Hematopoietic multipotent progenitor cell treated with erythropoietin and hydrocortisone succinate and interleukin-3 and kit ligand, for 15 days (in vitro differentiated cells): ENCODE measurements at places on chromosomes 2 and 18.

- no peak for DNase-seq
Measured at GRCh38 chr2:200600549-200601225, 14.9 kb downstream of the AOX1 start.

GRCh38 chr18:59345556-59345955 lies 13.5 kb downstream of the LMAN1 start:
- DNase-seq = no peak

GRCh38 chr2:186274936-186275575 lies 211.0 kb upstream of the ZC3H15 start:
- no peak for DNase-seq

DNA sequence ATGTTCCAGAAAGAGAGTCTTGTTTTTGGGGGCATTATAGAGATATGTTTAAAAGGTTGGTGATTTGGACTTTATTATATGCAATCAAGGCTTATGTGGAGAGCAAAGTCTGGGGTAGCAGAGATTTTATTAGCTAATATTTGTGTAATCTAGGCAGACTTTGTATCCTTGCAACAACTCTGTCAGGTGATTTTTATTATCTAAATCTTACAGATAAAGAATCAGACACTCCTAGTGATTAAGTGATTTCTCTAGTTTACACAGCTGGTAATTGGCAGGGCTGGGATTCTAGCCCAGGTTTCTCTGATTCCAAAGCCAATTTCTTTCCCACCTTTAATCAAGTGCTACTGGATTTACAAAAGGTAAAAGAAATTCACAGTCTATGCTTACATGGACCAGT lies 33.3 kb upstream of the NCK2 start:
- DNase-seq = no peak

GRCh38 chr2:75340560-75340959 lies 141.2 kb upstream of the TACR1 start:
- DNase-seq = no peak

DNA sequence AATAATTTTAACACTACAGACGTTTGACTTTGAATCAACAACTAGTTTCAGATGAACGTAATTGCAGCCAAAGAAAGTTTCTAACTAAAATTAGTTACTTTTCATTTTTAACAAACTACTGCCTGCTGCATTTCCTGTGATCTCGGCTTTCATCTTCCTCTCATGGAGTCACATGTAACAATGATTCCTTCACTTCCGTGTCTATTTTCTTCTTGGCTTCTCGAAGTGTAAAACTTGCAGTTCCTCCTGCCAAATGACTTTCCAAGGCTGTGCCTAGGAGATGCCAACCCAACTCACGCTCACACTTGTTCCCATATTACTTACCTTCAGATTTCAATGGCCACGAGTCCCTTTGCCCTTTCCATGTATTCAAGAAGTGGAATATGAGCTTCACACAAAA lies 1406.3 kb upstream of the CELF4 start:
- no peak for DNase-seq

DNA sequence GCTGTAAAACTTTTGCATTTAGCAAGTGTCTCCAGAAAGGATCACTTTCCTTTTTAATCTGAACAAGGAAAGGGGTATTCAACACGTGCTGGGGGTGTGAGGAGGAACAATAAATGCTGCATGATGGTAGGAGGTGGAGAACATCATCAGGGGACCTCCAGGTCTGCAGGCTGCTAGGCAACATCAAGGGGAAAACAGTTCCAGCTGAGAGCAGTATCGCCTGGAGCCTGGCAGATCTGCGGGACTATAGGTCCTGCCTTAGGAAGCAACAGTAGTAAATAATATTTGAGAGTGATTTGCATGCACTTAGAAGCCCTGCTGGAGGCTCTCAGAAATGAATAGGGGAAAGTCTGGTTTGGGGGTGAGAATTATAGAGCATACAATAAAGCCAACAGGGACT lies 175.6 kb downstream of the SUCLG1 start:
- DNase-seq = no peak

DNA sequence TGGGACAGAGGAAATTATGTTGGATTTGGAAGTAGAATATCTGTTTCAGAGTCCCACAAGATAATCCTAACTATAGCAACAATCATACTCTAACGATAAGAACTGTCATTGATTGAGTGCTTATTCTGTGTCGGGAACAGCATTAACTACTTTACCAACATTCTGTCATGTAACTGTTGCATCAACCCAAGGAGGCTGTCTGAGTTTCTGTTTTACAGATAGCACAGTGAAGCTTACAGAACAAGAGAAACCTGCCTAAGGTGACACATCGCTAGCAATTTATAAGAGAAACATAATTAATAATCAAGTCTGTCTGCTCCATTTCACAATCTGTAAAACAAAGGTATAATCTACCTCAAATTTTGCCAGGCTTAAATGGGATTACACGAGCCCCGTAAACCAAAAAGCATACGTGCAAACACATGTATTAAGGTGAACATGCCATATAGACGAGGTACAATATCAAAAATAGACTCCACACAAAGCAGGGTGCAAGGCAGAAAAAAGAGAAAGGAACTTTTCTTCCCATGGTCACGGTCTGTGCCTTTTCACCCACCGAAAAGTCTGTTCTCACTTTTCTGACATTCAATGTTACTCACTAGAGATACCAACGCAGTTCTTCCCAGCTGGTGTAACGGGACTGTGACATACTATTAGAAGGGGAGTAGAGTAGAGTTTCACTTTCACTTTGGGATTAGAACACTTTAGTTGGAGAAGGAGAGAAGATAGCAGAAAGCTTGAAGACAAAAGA lies 37.2 kb upstream of the SLC8A1 start:
- no peak for DNase-seq

GRCh38 chr2:159455330-159455918 lies 160.9 kb downstream of the BAZ2B start:
- DNase-seq = peak; percentile 77

DNA sequence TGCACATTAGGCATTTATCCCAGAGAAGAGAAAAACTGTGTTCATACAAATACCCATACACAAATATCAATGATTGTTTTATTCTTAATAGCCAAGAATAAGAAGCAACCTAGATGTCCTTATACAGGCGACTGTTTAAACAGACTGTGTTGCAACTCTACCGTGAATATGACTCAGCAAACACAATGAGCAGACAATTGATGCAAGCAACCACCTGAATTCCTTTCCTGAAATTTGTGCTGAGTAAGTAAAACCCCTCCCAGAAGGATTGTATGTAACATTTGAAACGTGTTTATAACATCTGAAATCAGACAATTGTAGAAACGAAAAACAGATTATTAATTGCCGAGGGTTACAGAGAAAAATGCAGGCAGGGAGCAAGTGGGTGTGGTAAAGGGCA lies 621.9 kb upstream of the SOX11 start:
- DNase-seq = no peak

GRCh38 chr18:50704357-50704940 lies 115.4 kb downstream of the MRO start:
- DNase-seq = no peak

GRCh38 chr2:215579809-215580208 lies 143.9 kb upstream of the FN1 start:
- DNase-seq = no peak

- DNase-seq = no peak
Measured at GRCh38 chr18:29226213-29226612, 1049.3 kb upstream of the CDH2 start.

GRCh38 chr2:96684883-96685576 lies 42.5 kb downstream of the FER1L5 start:
- DNase-seq = no peak

DNA sequence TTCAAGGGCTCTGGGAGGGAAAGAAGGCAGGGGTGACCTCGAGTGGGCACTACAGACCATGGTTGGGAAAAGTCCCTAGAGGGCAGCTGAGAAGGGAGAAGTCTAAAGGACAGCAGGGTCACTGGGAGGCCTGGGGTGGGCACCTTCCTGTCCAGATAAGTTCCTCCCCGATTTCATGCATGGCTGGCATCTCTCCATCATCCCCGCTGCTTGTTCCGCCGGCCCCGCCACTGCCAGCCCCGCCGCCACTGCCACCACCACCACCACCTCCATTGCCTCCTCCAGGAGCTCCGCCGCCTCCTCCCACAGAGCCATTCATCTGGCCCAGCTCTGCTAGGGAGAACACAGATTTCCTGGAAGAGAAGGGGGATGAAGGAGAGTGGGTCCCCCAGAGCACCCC lies 53.6 kb downstream of the MTHFD2 start:
- no peak for DNase-seq

GRCh38 chr2:219783359-219783975 lies 156.0 kb downstream of the SLC4A3 start:
- no peak for DNase-seq

DNA sequence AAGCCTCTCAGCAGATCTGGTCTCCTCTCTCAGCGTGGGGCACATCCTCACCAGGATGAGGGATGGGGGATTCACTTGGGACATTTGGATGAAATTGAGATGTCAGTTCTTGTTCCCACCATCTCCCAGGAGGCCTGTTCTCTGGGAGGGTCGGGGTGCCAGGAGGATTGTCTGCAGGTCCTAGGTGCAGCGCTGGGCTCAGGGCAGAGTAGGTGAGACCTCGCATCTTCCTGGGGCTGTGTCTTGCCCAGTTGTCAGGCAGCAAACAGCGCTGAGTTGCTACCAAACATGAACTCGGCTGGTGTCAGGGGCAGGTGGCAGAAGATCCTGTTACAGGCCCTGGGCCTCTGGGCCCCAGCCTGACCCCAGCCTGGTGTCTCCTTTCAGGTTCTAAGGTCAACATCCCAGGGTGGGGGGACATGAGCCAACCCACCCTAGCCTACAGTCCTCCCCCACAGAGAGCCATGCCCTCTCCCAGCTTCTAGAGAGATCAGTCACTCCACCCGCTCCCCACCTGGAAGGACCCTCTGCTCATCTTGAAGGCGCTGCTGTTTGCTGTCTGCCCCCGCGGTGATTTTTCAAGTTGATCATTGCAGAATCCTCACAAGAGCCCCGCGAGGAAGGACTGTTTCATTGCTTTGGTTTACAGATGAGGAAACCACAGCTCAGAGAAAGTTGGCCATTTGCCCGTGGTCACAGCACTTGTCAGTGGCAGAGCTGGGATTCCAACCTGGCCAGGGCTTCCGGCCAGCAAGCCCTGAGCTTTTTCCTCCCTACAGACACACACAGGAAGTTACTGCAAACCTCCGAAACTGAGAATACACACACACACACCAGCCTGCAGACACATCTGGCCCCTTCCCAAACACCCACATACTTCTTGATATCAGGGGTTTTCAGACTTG lies 83.9 kb downstream of the STPG4 start:
- DNase-seq = no peak
